ENCODE measurements at places on chromosomes 5 and 9.

DNA sequence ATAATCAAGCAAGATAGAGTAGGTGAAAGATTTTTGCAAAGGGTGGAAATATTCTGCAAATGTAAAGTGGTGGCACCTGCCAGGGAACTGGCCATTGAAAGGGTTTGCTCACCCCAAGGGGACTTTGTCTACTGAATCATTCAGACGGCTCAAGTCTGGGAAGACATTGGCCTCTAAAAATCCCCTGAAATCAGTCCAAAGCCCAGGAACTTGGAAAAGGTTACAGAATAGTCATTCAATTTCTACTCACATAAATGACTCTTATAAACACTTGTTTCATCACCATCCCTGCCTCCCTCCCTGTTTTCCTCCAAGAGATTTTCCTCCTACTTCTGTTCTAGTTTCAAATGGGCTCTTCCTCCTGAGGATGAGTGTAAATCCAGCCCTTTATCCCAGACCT is 28.5 kb downstream of the ZNF366 start:
- DNase-seq: no peak

DNA sequence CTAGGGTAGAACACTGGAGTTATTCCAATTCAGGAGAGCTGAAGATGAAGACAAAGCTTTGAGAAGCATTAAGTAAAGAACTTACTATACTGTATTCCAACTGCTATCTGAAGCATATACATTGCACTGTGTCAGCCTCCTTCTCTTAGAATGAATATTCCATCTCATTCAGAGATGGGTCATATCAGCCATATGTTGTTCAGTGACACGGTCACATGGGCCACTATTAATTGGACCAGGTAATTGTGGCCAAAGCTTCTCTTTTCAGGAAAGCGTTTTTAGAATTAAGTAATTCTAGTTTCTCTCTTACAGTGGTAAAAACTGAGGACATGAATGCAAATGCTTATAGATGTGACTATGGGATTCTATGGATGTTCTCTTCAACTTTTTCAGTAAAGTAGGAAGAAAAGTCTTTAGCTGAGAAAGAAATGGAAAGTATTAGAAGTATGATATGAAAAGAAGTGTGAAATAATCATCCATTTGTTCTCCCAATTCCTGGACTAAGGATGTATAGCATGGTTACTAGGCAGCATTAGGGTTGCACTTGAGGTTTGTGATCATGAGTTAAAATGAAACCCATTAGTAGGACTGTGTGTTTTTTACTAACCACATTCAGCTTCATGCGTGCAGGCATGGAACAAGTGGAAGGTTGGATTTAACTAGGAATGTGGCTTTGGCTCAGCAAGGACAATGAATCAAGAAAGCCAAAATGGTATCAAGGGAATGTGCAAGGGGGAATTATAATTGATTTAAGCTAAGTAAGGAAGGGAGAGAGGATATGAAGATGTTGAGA is 40.9 kb downstream of the CETN3 start:
- no peak for DNase-seq

GRCh38 chr5:74664551-74664950 is 20.5 kb upstream of the HEXB start:
- no peak for DNase-seq

GRCh38 chr5:159902444-159903121 is 13.7 kb upstream of the ADRA1B start:
- DNase-seq: peak; percentile 90

DNA sequence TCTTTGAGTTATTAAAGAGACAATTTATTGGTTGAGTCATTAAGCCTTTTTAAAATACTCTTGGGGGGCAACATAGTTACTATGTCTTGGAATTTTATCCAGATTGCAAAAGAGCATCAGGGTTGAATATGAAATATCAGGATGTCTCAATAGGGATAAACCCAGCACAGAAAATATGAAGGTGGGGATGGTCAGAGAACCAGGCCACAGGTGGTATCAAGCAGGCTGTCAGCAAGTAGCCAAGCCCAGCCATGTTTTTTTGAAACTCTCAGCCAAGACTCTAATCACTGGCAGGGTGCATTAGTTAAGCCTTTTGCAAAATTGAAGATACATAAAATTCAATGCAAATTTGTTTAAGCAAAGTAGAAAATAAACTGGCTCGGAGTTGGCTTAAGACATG is 468.9 kb downstream of the DTWD2 start:
- no peak for DNase-seq

DNA sequence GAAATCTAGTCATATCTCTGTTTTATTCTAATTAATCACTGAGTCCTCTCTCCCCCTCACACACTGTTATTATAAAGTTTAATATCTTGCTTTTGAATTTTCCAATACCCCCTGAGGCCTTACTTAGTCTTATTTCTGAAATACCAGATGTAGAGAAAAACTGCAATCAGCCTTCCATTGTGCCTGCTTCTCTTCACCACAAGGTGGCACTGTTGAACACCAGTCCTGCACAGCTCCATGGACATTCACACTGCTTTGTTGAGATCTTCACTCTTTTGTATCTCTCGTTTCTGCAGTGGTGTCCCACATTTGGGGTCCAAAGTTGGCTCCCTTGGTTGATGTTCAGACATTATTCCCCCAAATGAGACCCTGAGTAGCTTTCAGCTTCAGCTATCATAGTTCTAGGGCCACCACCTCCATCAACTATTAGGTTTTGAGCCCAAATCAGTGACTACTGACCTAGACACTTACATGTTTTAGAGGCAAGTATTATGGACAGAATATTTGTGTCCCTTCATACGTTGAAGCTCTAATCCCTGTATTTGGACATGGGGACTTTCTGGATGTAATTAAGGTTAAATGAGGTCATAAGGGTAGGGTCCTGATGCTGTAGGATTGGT is 24.3 kb downstream of the BOD1 start:
- peak; percentile 23 for DNase-seq

DNA sequence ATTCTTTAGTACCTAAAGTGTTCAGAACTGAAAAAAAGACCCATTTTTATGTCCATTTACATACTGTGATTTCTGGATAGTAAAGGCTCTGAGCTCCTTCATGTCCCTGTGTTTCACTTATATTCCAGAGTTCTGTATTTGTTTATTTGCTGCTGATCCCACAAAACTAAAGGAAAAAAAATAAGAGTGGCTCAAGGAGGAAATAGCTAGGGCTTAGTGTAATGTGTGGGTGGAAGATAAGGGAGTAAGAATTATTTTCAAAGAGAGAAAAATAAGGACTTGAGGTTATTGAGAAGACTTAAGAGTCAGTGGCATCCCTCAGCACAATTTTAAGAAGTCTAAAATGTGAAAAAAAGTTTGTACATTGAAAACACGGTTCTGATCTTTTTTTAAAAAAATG is 46.0 kb downstream of the ENTREP1 start:
- DNase-seq: no peak

DNA sequence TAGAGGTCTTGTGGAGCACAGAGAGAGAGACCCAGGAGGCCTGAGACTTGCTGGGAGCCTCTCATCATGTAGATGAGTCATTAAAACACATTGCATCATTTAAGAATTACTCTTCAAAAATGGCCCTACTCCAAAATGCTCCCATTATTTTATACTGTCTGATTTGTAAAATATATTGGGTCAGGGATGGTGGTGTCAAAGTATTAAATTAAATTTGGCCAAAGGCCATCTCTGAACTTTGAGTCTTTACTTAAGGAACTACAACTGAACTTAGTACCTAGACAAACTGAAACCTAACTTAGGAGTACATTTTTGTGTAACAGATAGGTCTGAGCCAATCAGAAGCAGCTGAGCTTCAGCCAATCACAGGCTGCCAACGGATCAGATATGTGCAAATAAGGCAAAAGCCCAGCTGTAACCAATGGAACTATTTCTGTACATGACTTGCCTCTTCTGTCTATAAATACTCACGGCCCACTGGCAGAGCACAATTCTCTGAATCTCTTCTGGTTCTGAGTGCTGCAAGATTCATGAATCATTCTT is 657.2 kb downstream of the TLE1 start:
- DNase-seq: peak; percentile 70

- peak; percentile 39 for DNase-seq
Measured at GRCh38 chr5:129459777-129460671, at the start of gene ADAMTS19. Gene ADAMTS19, plus strand, starts transcription at chr5:129460298. Its CDS starts 94 bp downstream, at chr5:129460392.

DNA sequence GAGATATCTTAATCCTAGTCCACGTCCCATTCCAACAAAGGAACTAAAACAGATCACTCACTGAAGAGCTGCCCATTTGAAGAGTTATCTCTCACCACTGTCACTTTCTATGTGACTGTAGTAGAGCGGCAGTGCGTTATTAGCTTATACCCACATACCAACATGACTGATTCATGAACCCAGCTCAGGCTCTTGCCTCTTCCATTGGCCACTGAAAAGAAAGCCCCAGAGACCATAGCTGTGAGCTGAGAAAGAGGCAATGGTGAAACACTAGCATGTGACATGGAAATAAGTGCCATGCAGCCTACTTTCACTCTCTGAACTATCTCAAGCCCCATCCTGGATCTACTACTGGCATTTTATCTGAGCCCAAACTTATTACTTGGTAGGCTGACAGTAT is 151.7 kb upstream of the MOCS2 start:
- DNase-seq: no peak

GRCh38 chr9:79980432-79980831 is 408.7 kb downstream of the TLE4 start:
- DNase-seq: no peak

DNA sequence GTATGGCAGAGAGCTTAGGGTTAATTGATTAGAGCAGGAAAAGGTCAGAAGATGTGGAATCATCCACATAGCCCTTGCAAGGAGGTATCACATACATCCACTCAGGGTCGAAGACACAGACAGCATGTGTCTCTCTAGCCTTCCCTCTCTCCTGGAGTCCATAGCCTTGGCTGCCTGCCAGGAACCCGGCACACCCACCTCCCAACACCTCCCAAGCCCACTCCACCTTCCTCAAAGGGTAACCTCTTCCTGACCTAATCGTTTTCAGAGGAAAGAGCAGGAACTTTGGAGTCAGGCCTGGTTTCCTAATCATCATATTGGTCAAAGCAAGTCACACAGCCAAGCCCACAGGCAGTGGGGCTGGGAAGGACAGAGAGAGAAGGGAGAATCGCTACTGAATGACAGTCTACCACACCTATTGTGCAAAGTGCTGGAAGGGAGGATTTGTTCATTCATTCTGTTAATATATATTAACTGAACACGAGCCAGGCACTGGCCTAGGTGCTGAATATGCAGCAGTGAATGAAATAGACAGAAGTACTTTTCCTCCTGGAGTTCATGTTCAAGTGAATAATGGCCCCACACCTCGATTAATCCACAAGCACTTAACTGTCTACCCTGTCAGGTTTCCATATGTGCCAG is 107.8 kb downstream of the KCNIP1 start:
- DNase-seq: no peak

- DNase-seq: no peak
Measured at GRCh38 chr5:1934801-1935429, 52.2 kb upstream of the IRX4 start.

DNA sequence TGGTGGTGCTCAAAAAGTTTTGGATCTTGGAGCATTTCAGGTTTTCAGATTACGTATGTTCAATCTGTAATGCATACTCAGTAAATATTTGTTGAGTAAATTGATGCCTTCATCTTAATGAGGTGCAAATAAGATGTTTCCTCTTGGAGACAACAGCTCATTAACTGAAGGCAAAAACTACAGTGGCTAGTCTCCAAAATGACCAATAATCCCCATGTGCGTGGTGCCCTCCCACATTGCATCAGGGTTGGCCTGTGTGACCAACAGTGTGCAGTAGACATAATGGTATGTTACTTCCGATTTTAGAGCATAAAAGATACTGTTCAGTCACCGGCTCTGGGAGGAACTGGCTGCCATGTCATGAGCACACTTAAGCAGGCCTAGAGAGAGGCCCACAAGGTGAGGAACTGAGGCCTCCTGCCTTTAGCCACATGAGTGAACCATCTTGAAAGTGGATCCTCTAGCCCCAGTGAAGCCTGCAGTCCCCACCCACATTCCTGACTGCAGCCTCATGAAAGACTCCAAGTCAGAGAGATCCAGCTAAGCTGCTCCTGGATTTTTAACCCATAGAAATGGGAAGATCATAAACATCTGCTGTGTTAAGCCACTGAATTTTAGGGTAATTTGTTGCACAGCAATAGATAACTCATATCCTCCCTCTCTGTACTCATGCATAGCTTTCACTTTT is 55.7 kb downstream of the LIFR start:
- peak; percentile 49 for DNase-seq

- DNase-seq: no peak
Measured at GRCh38 chr5:147156012-147156411, 78.8 kb upstream of the STK32A start.

GRCh38 chr5:149450199-149450598 is 71.1 kb upstream of the IL17B start:
- DNase-seq: no peak

GRCh38 chr9:35533398-35533797 is 43.5 kb downstream of the RUSC2 start:
- no peak for DNase-seq

DNA sequence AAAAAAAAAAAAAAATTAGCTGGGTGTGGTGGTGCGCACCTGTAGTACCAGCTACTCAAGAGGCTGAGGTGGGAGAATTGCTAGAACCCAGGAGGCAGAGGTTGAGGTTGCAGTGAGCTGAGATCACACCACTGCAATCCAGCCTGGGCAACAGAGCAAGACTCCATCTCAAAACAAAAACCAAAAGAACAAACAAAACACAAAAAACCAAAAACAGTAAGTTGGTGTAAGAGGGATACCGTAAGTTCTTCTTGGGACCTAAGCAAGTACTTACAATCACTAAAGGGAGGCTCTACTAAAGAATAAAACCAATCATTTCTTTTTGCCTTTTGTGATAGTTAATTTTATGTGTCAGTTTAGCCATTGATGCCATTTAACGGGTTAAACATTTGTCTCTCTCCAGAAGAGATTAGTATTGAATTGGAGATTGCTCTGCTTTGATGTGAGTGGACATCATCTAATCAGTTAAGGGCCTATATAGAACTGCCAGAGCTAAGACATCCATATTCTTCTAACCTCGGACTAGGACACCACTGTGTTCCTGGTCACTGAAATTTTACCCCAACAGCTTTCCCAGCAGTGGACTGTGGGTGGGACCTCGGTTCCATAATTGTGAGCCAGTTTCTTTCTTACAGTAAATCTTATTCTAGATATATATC is 10.5 kb upstream of the ETF1 start:
- DNase-seq: no peak

DNA sequence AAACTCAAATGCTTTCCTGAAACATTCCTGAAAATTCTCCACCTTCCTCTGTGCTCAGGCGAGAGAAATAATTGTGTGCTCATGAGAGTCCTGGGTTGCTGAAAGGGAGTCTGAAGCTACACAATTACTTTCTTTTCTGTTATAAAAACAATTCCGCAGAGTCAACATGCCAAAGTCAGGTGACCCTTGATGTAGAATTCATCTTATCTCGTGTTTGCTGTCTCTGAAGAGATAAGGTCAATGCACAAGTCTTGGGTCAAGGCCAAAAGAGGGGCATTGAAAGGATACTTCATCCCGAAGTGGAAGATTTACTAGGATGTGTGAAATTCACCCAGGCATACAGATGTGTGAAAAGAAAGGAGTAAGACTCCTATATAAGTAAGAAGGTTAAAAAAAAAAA is 493.5 kb downstream of the SEMA5A start:
- no peak for DNase-seq

Data from HT1080 (cell line).